ENCODE measurements at places on chromosomes 11 and 22.

DNA sequence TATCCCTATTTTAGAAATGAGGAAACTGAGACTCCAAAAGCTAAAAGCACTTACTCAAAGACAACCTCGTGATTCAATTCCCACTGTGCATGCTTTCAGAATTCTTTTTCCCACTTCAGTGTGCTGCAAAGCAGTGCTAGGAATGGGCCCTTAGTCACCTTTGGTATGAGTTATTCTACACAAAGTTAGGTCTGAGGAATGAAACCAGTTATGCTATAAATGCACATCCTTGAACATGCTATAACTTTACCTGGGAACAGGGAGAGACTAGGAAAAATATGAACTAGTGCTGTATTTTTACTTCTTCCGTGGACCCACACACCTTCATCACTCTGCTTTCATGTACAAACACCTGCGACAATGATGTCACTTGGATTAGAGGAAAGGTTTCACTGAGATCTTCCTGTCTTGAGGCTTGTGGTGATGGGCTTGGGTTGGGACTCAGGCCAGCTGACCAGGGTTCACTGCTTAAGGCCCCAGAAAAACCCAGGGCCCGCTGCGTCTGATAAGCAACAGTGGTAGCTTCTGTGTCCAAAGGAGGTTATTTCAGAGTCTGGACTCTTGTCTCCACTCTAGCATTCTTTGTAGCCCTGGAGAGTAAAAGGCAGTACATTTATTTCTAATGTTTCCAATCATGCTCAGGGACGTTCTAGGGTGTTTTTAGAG lies 81.6 kb downstream of the ZC3H12C start:
- no peak for DNase-seq

- DNase-seq, result no peak
These were observed 38.8 kb upstream of the HORMAD2 start for GRCh38 chr22:30041475-30041874.

DNA sequence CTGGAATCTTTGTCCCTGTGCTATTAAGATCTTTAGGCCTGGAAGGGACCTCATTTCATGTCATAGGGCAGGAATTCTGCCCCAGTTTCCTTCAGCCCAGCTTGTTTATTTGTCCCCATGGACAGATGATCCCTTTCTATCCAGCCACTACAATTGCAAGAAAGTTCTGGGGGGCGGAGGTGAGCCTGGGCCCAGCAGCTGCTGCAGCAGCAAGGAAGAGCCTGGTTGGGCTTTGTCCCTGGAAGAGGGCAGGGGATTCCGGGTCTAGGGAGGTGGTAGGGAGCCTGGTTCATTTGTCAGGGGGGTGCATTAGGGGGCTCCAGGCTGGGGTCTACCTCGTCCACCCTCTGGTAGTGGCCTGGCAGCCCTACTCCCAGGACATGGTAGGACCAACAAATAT lies 16.4 kb upstream of the CACNA1I start:
- DNase-seq, result no peak

GRCh38 chr22:33722816-33723215 lies 197.5 kb downstream of the LARGE1 start:
- no peak for DNase-seq

DNA sequence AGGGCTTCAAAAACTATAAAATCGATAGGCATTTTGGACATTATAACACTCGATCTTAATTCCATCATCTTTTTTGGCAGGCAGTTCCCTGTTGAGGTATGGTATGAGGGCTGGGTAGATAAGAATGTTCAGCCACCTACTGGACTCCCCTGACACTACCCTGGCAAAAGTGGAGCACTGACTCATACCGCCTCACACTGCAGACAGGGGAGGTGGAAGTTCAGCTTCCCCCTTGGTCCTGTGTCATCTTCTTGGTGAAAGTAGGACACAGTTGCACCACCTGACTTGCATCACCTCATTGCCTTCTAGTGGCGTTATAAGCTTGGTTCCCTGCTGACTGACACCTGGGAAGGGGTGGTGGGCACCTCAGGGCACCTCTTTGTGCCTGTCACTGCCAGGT lies 30.4 kb downstream of the PAAF1 start:
- no peak for DNase-seq

Measured in activated T-cell treated with anti-CD3 and anti-CD28 coated beads for 4 hours (primary cell).